ENCODE measurements at places on chromosomes 6 and 20. TPM values are rescaled to one million over a fixed set of nuclear protein-coding genes. Genes with fewer than 3 reads are reported as not detected.

Gene HLA-DOB
- 0.72 TPM for total RNA-seq

- no peak overlapping the region for H3K4me3 ChIP-seq
- H3K27me3 ChIP-seq: no peaks in the 10 kb centered on the region
- no peak for DNase-seq
- no peaks in the 10 kb centered on the region for H3K36me3 ChIP-seq
- H3K4me1 ChIP-seq: no peaks in the 10 kb centered on the region
- H3K27ac ChIP-seq: no peak overlapping the region
These were observed 55.9 kb downstream of the IL22RA2 start for GRCh38 chr6:137117581-137117980.

DNA sequence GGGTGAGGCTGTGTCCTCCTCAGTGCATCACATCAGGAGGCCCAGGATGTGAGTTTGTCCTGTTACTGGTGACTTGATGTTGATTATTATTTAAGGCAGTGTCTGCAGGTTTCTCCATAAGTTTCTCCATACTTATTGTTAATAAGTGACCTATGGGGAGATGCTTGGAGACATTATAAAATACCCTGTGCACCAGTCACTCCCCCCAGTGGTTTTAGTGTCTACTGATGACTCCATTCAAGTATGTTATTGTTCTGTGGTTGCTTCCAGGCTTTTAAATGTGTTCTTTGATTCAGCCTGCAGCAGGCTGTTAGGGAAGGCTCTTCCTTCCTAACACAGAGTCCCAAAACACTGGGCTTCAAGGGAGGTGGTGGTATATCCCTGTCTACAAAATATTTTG, 14.6 kb upstream of the CST3 start:
- DNase-seq: no peak
- no peaks in the 10 kb centered on the region for H3K36me3 ChIP-seq
- H3K27ac ChIP-seq: no peak overlapping the region
- no peaks in the 10 kb centered on the region for H3K4me1 ChIP-seq
- no peak overlapping the region for H3K4me3 ChIP-seq
- no peaks in the 10 kb centered on the region for H3K27me3 ChIP-seq

Gene GDAP1L1
- not detected for total RNA-seq

DNA sequence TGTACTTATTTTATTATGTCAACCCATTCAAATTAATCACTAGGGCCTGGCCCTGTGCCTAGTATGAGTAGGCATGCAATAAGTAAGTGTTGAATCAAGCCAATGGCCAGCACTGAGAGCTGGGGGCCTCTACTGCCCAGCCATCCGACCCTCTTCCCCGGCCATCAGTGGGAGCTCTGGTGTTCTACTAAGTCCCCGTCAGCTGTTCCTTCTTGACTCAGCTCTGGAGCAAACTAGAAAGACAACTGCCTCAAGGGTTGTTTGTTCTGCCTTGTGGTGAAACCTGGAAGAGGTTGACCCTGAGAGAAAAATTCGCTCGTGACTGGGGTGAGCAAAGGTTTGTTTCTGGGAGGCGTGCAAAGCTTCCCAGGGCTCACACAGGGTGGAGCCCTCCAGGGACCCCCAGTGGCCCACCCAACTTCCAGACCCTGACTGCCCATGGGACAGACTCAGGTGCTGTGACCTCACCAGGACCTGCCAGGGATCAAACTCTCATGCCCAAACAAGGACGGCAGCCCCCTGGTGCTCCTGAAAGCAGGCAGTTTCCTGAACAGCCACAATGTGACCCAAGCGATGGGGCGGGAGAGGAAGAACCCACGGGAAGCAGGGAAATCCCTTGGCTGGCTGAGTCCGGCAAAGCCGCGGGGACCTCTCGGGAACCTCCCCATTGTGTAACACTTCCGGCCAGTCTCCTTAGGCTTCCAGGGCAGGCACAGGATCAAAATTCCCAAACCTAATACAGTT, 50.4 kb downstream of the BANF2 start:
- no peaks in the 10 kb centered on the region for H3K36me3 ChIP-seq
- H3K27ac ChIP-seq: peak overlapping the region; percentile 48
- no peaks in the 10 kb centered on the region for H3K4me1 ChIP-seq
- H3K4me3 ChIP-seq: no peak overlapping the region
- DNase-seq: peak; percentile 53
- no peaks in the 10 kb centered on the region for H3K27me3 ChIP-seq

Gene RSPO3
- 7.0 TPM for total RNA-seq

DNA sequence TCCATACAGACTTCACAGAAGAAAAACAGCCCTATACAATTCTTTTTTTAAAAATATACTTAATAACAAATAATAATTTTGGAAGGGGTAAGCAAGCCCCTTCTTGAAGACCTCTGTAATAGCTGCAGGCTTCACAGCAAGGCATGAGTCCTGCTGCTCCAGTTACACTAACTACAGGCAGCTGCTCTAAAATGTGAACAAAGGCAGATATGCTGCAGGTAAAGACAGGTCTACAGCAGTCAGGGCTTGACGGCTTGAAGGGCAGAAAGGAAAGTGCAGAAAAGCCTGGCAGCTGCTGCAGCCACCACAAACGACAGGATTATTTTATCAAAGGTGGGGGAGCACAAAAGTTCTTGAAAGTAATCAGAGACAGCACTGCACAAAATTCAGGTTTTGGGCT, 11.3 kb downstream of the FAXC start:
- DNase-seq: no peak
- H3K4me3 ChIP-seq: no peak overlapping the region
- H3K27me3 ChIP-seq: no peaks in the 10 kb centered on the region
- no peak overlapping the region for H3K27ac ChIP-seq
- H3K4me1 ChIP-seq: no peaks in the 10 kb centered on the region

DNA sequence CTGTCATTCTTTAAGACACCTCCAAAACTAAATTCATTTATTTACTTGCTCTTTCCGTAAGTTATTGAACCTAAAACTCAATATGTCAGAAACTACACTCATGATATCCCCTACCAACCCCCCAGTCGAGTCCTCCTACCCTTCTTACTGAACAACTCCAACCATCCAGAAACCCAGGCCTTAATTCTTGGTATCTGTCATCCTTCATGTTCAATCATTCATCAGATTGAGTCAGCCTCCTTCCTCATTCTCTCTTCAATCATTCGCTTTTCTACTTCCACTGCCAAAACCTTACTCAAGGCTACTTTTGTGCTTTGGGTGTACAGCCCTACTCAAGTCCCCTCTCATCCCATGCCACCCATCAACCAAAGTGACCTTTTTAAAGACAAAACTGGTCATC, 95.7 kb downstream of the SMLR1 start:
- H3K4me3 ChIP-seq: no peak overlapping the region
- H3K36me3 ChIP-seq: no peaks in the 10 kb centered on the region
- no peak overlapping the region for H3K27ac ChIP-seq
- H3K27me3 ChIP-seq: no peaks in the 10 kb centered on the region

Gene SNAP25
- 0.23 TPM for total RNA-seq

GRCh38 chr6:22636452-22636851, 67.1 kb downstream of the HDGFL1 start:
- H3K27ac ChIP-seq: no peak overlapping the region
- H3K27me3 ChIP-seq: no peaks in the 10 kb centered on the region
- no peak for DNase-seq
- H3K4me3 ChIP-seq: no peak overlapping the region
- no peaks in the 10 kb centered on the region for H3K36me3 ChIP-seq
- no peaks in the 10 kb centered on the region for H3K4me1 ChIP-seq

DNA sequence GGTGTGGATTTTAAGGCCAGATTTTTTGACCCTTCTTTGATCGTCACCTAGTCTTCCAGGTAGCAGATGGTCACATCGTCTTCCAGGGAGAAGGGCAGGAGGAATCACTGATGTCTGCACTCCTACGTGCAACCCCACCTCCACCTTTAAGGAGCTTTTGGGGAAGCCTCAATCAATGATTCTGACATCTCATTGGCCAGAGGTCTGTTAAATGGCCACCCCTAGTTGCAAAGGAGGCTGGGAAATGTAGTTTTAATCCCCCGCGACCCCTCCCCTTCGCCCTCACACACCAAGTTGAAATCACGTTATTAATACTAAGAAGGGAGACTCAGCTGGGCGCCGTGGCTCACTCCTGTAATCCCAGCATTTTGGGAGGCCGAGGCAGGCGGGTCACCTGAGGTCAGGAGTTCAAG, 151.4 kb downstream of the BCAS1 start:
- peaks cover 4% of the 10 kb centered on the region for H3K4me1 ChIP-seq
- no peak overlapping the region for H3K27ac ChIP-seq
- no peaks in the 10 kb centered on the region for H3K36me3 ChIP-seq
- H3K4me3 ChIP-seq: no peak overlapping the region
- no peaks in the 10 kb centered on the region for H3K27me3 ChIP-seq
- no peak for DNase-seq

DNA sequence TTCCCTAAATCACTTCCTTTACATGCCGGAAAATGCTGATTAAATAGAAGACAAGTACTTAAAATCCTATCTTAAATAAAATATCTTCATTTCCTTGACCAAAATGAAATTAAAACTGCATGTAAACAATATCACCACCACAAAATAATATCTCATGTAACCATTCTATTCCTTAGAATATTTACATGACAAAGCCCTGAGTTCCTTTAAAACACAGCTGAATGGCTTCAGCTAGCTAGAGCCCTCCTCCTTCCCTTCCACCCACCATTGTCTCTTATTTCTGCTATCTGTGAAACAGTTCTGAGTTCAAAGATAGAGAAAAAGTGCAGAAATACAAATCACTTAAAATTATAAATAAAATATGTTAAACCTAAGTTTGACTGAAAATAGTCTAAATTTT, 103.1 kb downstream of the HIVEP2 start:
- no peak overlapping the region for H3K4me3 ChIP-seq
- peak overlapping the region; percentile 85 for H3K27ac ChIP-seq
- peaks cover 72% of the 10 kb centered on the region for H3K4me1 ChIP-seq
- no peaks in the 10 kb centered on the region for H3K27me3 ChIP-seq
- H3K36me3 ChIP-seq: no peaks in the 10 kb centered on the region

DNA sequence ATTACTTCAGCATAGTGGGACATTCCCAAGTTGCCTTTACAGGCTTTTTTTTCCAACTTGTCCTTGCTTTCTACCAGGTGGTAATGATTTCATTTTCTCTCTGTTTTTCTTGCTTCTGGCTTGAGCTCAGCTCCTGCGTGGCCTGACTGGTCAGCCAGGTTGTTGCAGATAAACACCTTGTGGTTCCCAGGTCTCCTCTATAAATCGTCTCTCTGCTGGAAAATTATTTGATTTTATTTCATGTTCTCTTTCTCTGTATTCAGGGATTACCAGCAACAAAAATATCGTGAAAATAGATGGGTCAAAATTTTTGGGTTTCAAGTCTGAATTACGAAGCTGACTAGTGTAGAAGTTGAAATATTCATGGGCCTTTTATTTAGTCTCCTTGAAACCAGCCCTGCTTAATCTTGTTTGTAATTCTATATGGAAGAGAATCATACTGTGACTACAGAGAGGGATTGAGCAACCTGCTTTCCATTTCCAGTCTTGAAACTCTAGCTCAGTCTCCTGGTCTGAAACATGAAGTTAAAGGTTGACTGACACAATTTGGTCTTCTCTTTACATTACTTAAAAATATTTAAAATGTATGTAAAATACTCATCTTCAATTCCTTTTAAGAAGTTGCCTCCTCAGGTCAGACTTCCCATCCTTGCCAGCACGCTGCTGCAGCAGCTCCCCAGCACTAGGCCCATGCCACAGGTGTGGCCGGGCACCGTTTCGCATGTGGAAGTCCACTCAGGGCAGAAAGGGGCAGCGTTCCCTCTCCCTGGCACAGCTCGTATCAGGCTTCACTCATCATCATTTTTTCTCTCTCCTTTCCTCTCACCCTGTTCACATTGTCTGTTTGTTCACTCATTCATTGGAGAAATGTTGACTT, 7.1 kb downstream of the DUSP22 start:
- no peak for DNase-seq
- no peaks in the 10 kb centered on the region for H3K27me3 ChIP-seq
- H3K27ac ChIP-seq: peak overlapping the region; percentile 78
- no peaks in the 10 kb centered on the region for H3K36me3 ChIP-seq
- H3K4me1 ChIP-seq: peaks cover 46% of the 10 kb centered on the region

- H3K4me3 ChIP-seq: no peak overlapping the region
- no peak for DNase-seq
- peaks cover 81% of the 10 kb centered on the region for H3K36me3 ChIP-seq
These were observed 66.1 kb downstream of the B4GALT5 start for GRCh38 chr20:49647550-49647949.

Gene MEI4
- total RNA-seq: not detected

Gene CDH26
- 0.27 TPM for total RNA-seq

Gene WFDC5
- total RNA-seq: not detected

- no peak overlapping the region for H3K27ac ChIP-seq
- no peaks in the 10 kb centered on the region for H3K4me1 ChIP-seq
- no peak for DNase-seq
- no peaks in the 10 kb centered on the region for H3K36me3 ChIP-seq
- peaks cover 4% of the 10 kb centered on the region for H3K27me3 ChIP-seq
- no peak overlapping the region for H3K4me3 ChIP-seq
These were observed 53.7 kb downstream of the SMOC2 start for GRCh38 chr6:168494726-168495125.

- peak overlapping the region; percentile 95 for H3K27ac ChIP-seq
- H3K27me3 ChIP-seq: no peaks in the 10 kb centered on the region
- H3K4me3 ChIP-seq: peak overlapping the region; percentile 45
- H3K4me1 ChIP-seq: peaks cover 96% of the 10 kb centered on the region
- peak; percentile 57 for DNase-seq
These were observed 5.4 kb downstream of the UCKL1 start for GRCh38 chr20:63950701-63951397.

Gene ZGPAT
- total RNA-seq: 17.4 TPM

DNA sequence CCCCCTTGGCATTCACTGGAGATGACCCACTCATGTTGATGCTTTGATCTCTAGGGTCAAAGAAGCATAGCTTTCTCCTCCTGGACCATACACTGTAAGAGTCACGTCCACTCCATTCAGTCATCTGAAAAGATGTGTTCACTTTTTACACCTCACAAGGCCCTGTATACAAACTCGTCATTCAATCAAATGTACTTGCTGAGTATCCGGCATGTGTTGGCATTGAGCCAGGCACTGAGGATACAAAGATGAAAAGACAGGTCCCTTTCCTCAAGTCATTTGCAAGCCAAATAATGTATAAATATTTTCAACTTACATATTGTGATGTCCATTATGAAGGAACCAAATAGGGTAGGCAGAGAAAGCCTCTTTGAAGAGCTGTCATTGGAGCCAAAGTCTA, 32.6 kb upstream of the CSNK2A1 start:
- H3K4me3 ChIP-seq: no peak overlapping the region
- DNase-seq: no peak
- peaks cover 12% of the 10 kb centered on the region for H3K4me1 ChIP-seq
- H3K27ac ChIP-seq: peak overlapping the region; percentile 71

Gene ZC2HC1B
- total RNA-seq: not detected

GRCh38 chr6:167441715-167442206, 116.9 kb downstream of the TTLL2 start:
- H3K27ac ChIP-seq: no peak overlapping the region
- no peak for DNase-seq
- no peaks in the 10 kb centered on the region for H3K36me3 ChIP-seq
- H3K4me3 ChIP-seq: no peak overlapping the region
- H3K4me1 ChIP-seq: no peaks in the 10 kb centered on the region

GRCh38 chr20:13432126-13432525, 206.6 kb downstream of the TASP1 start:
- no peak overlapping the region for H3K27ac ChIP-seq
- no peaks in the 10 kb centered on the region for H3K4me1 ChIP-seq
- H3K36me3 ChIP-seq: no peaks in the 10 kb centered on the region
- no peak for DNase-seq
